ENCODE measurements at places on chromosomes 11 and 22.

DNA sequence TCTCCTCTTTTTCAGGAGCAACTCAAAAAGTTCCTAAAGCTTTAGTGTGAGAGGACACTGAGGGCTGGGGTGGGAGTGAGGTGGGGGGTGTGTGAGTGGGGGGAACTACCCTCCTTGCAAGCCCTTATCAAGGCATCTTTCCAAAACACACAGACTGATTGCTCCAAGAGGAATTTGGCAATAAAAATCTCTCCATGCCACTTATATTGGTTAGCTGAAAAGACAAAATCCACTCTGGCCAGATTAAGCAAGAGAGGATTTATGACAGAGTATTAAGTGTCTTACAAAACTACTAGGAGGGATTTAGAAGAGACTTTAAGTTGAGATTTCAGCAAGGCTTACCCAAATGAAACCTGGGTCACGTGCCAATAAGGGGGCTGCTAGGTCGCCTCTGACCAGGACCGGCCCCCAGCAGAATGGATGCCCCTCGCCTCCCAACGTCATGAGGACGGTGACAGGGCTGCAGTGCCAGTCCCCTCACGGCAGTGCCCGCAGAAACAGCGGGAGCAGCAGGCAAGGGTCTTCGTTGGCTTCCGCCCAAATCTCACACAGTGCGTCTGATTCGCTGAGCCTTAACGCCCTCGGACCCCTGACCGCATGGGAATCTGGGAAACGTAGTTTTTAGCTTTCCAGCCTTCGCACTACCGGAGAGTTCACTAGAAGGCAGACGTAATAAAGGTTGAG, 22.1 kb upstream of the CTR9 start:
- DNase-seq, result no peak

- DNase-seq, result no peak
These were observed 9.4 kb upstream of the EI24 start for GRCh38 chr11:125559888-125560287.

DNA sequence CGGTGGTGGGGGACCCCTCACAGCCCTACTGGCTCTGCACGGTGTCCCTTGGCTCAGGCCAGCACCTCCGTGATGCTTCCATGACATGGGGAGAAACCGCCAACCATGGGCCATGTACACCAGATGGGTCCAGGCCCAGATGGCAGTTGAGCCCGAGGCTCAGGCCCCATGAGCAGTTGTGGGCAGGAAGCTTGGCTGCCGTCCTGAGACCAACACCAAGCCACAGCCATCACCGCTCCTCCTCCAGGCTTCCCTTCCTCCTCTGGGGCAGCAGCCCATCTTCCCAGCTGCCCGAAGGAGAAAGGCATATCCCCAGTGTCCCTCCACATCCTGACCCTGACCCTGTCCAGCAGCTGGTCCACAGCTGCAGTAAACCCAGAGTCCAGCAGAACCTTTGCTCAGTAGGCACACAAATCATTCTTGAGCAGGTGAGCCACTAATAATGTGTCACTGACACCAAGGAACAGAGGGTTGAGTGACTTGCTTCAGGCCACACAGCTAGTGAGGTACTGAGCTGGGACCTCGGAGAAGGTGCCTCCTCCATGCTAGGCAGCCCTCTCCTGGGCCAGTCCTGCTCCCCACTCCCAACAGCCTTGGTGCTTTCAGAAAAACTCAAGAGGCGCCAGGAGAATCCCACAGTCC, 204.9 kb downstream of the CTTN start:
- DNase-seq, result no peak

GRCh38 chr11:71330996-71331395, 78.6 kb upstream of the SHANK2 start:
- DNase-seq, result no peak

GRCh38 chr11:119774172-119774763, 45.3 kb upstream of the NECTIN1 start:
- no peak for DNase-seq

- DNase-seq, result no peak
These were observed 1341.4 kb downstream of the LRRC4C start for GRCh38 chr11:40118026-40118425.

DNA sequence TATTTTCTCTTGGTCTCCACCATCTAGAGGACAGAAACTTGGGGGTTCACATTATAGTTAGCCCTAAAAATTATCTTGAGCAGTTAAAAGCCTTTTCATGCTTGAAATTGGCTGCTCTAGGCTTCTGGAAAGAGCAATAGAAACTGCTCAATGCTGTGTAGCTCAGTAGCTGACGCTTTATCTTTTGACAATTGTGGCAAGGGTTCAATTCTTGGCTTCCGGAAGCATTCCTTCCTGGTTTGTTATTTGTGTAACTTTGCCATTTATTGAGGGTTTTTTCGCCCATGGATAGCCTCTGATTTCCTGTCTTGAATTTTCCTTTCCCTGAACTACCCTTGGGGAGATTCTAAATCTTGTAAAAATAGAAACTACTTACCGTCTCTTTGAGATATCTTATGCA, 10.3 kb upstream of the OR56A1 start:
- no peak for DNase-seq

- no peak for DNase-seq
These were observed 54.6 kb downstream of the LRRC32 start for GRCh38 chr11:76615950-76616349.

DNA sequence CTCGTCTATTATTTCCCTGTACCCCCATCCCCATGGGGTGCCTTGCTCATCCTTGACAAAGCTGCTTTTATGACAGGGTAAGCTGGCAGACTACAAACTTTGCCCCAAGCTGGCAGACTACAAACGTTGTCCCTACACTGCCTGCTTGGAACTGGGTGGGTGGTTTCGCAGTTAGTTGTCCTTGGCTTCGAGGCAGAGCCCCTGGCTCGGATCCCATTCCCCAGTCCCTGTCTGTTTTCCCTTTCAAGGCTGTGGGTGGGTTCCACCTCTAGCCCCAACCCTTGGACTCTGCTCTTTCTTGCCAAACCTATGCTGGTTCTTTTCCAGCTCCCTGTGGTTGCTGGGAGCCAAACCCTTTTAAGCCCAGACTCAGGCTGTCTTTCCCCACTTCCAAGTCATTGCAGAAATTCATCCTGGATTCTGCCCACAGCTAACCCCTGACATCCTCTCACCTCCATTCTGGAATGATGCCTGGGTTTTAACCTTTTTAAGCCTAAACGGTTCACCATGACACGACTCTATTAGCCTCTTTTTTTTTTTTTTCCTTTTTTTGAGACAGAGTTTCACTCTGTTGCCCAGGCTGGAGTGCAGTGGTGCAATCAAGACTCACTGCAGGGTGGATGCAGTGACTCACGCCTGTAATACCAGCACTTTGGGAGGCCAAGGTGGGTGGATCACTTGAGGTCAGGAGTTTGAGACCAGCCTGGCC, 9.2 kb upstream of the RBM14 start:
- DNase-seq, result no peak

DNA sequence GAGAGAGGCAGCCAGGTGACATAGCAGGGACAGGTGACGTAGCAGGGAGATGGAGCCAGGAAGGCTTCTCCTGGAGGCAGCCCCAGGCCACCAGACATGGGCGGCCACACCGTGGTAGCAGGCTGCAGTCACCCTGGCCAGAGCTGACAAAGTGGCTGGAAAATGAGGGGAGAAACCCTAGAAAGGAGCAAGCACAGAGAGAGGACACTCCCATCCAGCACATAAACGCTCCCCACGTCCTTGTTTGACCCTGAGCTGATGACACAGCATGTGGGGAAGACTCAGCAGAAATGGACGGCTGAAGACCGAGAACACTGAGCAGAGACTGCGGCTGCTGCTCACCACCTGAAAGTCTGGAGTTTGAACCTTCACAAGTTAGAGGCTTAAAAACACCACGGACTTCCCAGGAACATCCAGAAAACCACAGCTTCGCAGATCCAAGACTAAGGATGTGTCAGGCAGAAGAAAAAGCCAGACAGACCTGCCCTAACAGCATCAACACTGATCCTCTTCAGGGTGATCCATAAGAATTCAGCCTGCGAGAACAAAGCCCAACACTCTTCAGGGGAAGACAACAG, 28.7 kb downstream of the DRD4 start:
- no peak for DNase-seq

- DNase-seq, result no peak
These were observed 53.4 kb downstream of the CD44 start for GRCh38 chr11:35192347-35192746.

DNA sequence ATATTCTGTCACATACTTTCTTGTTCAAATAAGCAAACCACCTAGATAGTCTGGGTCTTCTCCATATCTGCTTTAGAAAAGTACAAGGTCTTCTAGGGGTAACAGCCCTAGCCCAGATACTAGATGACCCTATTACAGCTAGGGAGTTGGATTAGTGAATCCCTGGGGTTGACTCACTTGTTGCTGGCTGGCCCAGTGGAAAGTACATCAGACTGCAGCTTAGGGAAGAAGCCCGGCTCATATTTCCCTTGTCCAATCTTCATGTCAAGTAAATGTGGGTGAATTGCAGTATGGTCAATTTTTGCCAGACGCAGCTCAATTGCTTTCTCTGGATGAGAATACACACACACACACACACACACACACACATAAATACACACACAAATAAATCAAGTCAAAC, 79.1 kb upstream of the SCUBE2 start:
- DNase-seq, result no peak

DNA sequence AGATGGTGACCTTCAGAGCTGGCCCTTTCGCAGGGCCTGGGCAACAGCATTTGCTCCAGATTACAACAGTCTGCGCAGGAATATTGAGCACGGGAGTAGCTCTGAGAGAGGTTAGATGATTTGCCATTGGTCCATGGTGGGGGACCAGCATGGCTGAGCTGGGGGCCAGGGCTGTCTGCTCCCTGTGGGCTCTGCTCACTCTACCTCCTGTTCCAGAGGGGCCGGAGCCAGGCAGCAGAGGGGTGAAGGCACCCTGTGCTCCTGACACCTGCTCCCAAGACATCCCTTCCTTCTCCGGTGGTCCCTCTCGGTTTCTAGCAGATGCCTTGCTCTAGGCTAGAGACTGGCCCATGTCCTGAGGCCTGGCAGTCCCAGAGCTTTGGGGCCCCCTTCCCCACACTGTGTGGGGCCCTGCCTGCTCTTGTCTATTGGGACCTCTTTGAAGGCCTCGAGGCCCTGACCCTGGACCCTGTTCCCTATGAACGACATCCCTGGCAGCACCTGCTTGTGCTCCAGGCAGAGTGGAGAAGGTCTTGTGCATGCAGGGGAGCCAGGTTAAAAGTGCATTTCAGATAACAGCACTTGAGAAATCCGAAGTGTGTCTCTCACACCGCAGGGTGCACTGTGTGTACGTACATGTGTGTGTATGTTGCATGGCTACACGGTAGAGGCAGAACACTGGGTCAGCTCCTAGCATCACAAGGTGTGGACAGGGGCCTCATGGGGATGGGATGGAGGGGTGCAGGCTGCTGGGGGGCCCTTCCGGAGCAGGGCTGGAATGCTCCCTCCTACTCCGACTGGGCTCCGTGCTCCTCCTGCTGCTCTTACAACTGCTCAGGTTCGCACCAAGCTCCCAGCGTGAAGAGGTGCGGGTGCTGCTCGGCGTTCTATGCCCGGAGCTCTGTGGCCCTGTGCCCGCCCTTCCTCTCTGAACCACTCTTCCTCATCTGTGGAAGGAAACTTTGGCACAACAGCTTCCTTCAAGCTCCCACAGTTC, 123.3 kb upstream of the B3GAT1 start:
- DNase-seq, result no peak

- DNase-seq, result no peak
These were observed 65.1 kb downstream of the FEZ1 start for GRCh38 chr11:125431009-125431408.

DNA sequence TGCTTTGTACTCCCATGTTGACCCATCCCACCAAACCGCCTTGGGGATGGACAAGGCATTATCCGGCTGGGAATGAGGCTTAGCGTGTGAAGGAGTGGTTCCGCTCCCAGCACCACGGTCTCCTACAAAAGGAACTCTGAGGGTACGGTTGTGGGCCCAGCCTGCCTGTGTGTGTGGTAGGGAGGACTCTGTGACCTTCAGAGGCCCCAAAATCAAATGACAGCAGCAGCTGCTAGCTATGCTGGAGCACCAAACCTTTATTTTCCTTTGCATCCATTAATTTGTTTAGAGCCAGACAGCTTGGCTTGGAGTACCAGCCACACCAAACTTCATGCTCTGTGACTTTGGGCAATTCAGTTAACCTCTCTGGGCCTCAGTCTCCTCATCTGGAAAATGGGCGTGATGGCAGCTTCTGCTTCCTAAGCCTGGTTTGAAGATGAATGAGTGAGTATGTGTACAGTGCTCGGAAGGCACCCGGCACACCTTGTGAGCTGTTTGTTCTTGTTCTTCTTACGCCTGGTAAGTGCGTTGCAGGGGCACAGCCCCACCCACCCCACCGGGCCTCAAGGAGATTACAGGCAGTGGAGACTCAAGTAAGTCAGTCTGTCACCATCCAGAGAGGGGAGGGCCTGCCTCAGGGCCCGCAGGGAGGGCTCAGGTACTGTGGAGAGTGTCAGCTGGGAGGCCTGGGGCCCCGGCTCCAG, 25.3 kb downstream of the MB start:
- no peak for DNase-seq

GRCh38 chr11:12077535-12078280, 32.7 kb upstream of the MICAL2 start:
- no peak for DNase-seq

Data from stimulated activated effector memory CD8-positive, alpha-beta T cell treated with anti-CD3 and anti-CD28 coated beads, Interleukin-12 subunit alpha, Interleukin-12 subunit beta, amount 100 ng/mL, for 72 hours (primary cell).